Ovary (tissue), 10 donors: ENCODE measurements at places on chromosomes 4 and X.

GRCh38 chr4:48504352-48504751 lies 14.3 kb downstream of the ZAR1 start:
- no peak for DNase-seq

DNA sequence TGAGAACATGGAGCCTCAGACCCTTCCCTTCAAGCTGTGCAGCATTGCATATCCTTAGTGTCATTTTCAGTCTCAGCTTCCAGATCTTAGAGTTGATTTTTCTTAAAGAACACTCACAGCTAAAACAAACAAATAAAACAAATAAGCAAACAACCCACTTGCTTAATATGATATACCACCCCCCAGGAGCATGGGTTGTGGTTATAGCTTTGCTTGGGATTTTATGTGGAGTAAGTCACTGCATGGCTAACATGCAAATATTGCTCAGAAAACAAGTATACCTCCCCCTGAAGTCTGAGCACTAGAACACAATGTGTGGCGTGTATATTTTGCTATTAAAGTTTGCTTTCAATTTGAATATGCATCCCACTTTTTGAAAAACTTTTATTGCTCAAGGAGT lies 78.6 kb downstream of the MGST2 start:
- no peak for DNase-seq

GRCh38 chr4:14233126-14233525 lies 605.6 kb upstream of the BOD1L1 start:
- no peak for DNase-seq

DNA sequence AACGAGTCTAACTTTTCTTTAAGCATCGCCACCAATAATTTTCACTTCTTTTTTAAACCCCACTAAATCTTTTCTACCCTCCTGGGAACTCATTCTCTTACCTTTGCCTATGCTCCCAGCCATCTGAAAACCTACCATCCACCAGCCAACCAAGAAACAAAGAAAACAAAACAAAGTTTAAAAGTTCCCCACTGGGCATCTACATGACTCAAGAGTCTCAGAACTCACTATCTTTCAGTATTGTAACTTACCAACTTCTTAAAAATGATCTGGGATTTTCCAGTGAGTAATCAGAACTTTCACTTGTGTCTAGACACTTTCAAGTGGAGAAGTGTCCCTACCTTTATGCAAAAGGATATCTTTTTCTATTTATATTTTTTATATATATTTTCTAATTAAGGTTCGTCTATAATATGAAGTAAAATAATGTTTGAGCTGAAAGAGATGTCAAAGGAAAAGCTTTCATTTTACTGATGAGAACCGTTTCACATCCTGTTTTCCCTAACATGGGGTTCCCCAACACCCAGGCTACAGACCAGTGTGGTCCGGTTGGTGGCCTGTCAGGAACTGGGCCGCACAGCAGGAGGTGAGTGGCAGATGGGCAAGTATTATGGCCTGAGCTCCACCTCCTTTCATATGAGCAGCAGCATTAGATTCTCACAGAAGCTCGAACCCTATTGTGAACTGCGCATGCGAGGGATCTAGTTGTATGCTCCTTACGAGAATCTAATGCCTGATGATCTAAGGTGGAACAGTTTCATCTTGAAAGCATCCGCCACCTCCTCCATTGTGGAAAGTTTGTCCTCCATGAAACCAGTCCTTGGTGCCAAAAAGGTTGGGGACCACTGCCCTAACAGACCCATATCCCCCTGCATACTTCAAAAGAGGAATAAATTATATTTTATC lies 9.8 kb upstream of the TIGD2 start:
- DNase-seq: no peak

GRCh38 chrX:19987856-19988255 lies 3.0 kb downstream of the BCLAF3 start:
- no peak for DNase-seq

GRCh38 chrX:13022926-13023325 lies 21.5 kb downstream of the FAM9C start:
- no peak for DNase-seq

DNA sequence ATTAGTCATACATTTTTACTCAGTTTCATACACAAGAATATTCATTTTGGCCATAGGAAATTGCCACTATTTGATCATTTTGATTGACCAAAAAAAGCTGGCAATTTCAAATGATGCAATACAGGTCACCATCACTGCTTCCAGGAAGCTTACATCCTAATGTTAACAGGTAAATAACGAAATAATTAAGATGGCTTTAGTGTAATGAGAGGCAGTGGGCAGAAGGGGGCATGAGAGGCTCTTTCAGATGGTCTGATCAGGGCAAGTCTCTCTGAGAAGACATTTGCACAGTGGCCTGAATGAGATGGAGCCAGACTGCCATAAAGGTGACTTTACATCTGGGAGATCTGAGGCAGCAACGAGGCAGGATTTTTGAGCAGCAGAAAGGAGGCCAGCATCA lies 170.7 kb downstream of the SLIT2 start:
- DNase-seq: no peak

- DNase-seq: no peak
Observed at GRCh38 chr4:35151816-35152572, 1092.3 kb downstream of the ARAP2 start.

DNA sequence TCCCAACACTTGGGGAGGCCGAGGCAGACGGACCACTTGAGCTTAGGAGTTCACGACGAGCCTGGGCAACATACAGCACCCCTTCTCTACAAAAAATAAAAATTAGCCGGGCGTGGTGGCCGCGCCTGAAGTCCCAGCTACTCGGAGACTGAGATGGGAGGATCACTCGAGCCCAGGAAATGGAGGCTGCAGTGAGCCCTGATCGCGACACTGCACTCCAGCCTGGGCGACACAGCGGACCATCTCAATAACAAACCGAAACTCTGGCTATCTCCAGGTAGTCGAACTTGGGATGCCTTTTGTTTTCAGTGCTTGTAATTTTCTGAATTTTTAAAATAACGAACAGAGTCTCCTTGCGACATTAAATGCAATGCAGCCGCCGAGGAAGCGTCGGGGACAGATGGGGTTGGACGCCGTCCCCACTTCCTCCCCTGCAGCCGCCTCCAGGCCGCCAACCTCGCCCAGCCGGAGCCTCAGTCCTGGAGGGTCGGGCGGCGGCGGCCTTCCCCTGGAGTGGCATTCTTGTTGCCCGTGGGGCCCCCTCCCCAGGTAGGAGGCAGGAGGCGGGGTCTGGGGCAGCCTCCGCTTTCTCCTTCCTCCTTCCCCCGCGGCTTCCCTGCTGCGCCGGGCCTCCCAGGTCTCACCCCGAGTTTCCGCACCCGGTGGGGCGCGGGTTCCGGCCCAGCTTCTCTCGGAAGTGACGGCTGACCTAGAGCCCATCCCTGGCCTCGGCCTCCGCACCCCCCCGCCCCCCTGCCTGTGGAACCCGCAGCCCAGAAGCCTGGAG lies 14.6 kb downstream of the HMX1 start:
- no peak for DNase-seq

DNA sequence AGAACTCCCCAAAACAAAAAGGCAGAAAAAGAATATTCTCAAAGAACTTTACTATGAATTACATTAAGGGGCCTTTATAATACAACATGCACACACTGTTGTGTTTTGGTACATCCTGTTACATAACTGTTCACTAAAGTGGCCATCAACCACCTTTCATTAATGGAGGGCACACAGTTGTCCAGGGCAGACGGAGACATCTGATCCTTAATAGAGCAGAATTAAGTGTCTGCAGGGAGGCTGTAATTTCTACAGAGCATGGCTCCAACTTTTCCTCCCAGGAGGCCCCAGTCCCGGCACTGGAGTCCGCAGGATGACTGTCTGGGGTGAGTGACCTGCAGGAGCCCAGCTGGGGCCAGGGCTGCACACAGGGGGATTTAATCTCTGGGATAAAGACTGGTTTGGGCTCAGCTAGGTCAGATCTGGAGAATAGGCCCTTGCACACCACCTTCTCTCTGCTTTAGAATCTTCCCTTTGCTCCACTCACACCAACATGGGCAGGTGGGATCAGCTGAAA lies 233.4 kb downstream of the MAML3 start:
- DNase-seq: no peak

- no peak for DNase-seq
Observed at GRCh38 chr4:54050214-54050904, 14.0 kb downstream of the CHIC2 start.
